ENCODE measurements at places on chromosomes 2 and 18. TPM values are rescaled to one million over a fixed set of nuclear protein-coding genes. Genes with fewer than 3 reads are reported as not detected.

Gene IL1RL1
- not detected for total RNA-seq

Gene BOLL
- not detected for total RNA-seq

Gene CDH20
- not detected for total RNA-seq

Gene CD226
- total RNA-seq: 0.07 TPM

Gene GPR45
- 0.22 TPM for total RNA-seq

Gene IDH1
- 181 TPM for total RNA-seq

Gene SLC5A7
- total RNA-seq: 0.05 TPM

Gene PLGLB2
- total RNA-seq: 3.7 TPM

Gene FBLN7
- not detected for total RNA-seq

Gene ANKRD29
- total RNA-seq: 0.70 TPM

- no peaks in the 10 kb centered on the region for H3K27me3 ChIP-seq
- peaks cover 17% of the 10 kb centered on the region for H3K4me1 ChIP-seq
- DNase-seq: no peak
- peak overlapping the region; percentile 97 for H3K27ac ChIP-seq
- no peaks in the 10 kb centered on the region for H3K36me3 ChIP-seq
- H3K4me3 ChIP-seq: peak overlapping the region; percentile 72
These were observed 37.8 kb downstream of the PCBP1 start for GRCh38 chr2:70124983-70125480.

DNA sequence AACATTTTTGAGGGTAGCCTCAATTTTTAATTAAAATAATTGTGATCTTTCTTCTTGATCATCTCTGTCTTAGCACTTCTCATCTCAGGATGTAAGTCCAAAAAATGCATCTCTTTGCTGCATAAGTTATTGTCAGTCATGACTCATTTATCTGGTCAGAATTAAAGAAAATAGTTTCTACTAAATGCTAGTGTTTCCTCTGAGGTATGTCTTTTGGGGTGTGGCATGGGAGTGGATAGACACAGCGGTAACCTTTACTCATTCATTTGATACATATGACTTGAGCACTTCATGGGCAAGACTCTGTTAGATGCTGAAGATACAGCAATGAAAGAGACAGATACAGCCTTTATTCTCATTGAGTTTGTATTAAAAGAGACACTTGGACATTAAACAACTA lies 284.7 kb downstream of the IRS1 start:
- H3K27me3 ChIP-seq: no peaks in the 10 kb centered on the region
- DNase-seq: peak; percentile 45
- no peak overlapping the region for H3K4me3 ChIP-seq
- no peaks in the 10 kb centered on the region for H3K36me3 ChIP-seq

GRCh38 chr2:174614261-174614660 lies 16.7 kb upstream of the WIPF1 start:
- H3K4me3 ChIP-seq: no peak overlapping the region
- H3K36me3 ChIP-seq: no peaks in the 10 kb centered on the region
- DNase-seq: peak; percentile 91
- H3K4me1 ChIP-seq: peaks cover 41% of the 10 kb centered on the region

GRCh38 chr2:237643582-237644380 lies 16.4 kb downstream of the LRRFIP1 start:
- H3K4me1 ChIP-seq: no peaks in the 10 kb centered on the region
- H3K27me3 ChIP-seq: no peaks in the 10 kb centered on the region
- no peak for DNase-seq

GRCh38 chr2:233263045-233263570 lies 11.6 kb downstream of the ATG16L1 start:
- peaks cover 72% of the 10 kb centered on the region for H3K36me3 ChIP-seq
- H3K4me1 ChIP-seq: no peaks in the 10 kb centered on the region
- no peak overlapping the region for H3K4me3 ChIP-seq
- H3K27me3 ChIP-seq: no peaks in the 10 kb centered on the region

DNA sequence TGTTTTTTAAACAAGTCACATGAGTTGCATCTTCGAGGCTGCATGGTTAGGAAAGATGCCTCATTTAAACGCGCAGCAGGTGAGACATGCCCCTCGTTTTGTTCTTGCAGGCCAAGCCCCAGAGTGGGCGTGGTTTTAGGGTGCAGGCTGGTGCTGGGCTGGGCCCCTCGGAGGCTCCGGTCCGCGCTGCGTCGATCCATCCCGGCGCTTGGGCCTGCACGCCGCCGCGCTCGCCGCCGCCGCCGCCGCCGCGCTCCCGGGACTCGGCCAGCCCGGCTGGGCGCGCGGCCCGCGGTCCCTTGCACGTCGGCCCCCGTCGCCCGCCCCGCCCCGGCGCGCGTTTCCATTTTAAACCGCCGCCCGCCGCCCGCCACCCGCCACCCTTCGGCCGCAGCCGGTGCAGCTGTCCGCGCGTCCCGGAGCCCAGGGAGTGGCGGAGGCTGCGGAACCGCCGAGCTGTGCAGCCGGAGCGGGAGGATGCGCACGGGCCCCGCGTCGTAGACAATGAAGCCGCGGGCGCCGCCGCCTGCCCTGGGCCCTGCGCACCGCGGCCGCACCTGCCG lies 175.5 kb downstream of the AGAP1 start:
- H3K27me3 ChIP-seq: peaks cover 59% of the 10 kb centered on the region
- no peak overlapping the region for H3K4me3 ChIP-seq
- H3K36me3 ChIP-seq: no peaks in the 10 kb centered on the region
- DNase-seq: peak; percentile 59
- H3K4me1 ChIP-seq: peaks cover 10% of the 10 kb centered on the region

GRCh38 chr2:109330056-109330455 lies 201.1 kb downstream of the SH3RF3 start:
- no peaks in the 10 kb centered on the region for H3K27me3 ChIP-seq
- H3K36me3 ChIP-seq: no peaks in the 10 kb centered on the region
- no peak overlapping the region for H3K27ac ChIP-seq
- H3K4me3 ChIP-seq: no peak overlapping the region
- peaks cover 43% of the 10 kb centered on the region for H3K4me1 ChIP-seq
- peak; percentile 82 for DNase-seq

DNA sequence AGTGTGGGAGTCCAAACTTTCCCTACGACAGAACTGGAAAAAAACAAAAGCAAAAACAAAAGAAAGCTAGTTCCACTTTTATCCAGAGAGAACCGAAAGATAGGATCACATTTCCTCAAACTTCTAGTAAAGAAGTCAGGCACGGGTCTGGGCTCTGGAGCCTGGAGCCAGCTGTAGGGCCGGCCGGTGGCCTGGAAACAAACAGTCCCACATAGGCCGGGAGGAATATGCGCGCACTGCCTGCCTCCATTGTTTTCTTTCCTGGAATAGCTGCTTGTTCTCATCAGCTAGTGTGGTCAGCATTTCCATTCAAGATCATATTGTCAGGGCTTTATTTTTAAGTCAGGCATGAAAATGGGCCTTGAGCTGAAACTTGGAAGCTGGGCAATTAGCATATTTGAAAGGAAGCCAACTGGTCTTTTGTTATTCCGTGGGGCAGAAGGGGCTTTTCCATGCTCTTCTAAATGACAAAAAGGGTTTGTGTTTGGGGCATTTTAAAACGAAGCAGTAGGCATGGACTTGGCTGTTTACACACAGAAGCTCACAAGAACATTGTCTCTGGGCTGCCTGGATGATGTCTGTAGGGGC lies 58.7 kb upstream of the RFX8 start:
- no peaks in the 10 kb centered on the region for H3K27me3 ChIP-seq
- no peak overlapping the region for H3K4me3 ChIP-seq
- H3K27ac ChIP-seq: no peak overlapping the region
- no peaks in the 10 kb centered on the region for H3K36me3 ChIP-seq

DNA sequence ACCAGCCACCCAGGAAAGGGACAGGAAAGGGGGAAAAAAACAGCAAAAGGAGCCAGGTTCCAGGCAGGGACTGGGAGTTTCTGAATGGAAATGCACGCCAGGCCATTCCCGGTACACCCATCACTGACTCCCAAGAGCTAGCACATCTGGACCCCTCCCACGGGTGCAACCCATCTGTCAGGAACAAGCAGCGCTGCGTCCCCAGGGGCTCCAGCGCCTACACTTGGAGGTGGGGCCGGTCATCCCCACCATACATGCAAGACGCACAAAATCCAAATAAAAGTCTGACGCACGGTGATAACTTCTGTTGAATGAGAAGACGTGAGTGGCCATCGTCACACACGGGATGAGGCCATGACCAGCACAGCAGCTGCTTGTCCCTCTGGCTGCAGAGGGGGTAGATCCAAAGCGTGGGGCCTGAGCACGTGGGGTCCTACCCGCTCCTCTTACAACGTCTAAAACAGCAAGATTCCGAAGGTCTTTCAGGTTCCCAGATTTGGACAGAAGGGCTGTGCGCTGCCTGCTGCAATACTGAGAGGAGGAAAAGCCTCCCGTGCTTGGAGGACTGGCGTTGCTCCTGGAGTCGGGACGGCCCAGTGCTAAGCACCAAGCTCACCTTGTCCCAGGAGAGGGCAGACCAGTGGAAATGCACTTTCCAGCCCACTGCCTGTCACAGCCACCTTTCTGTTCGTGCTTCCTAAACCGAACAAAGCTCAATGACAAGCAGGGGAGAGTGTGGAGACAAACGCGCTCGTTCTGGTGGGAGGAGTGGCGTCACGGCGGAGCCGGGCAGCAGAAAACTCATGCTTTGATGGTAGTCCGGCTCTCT lies 68.9 kb downstream of the NDUFA10 start:
- peaks cover 6% of the 10 kb centered on the region for H3K4me1 ChIP-seq
- H3K27me3 ChIP-seq: no peaks in the 10 kb centered on the region
- H3K36me3 ChIP-seq: no peaks in the 10 kb centered on the region
- no peak overlapping the region for H3K4me3 ChIP-seq
- no peak for DNase-seq

GRCh38 chr2:467543-467891 lies 179.6 kb upstream of the ALKAL2 start:
- no peak for DNase-seq
- no peaks in the 10 kb centered on the region for H3K36me3 ChIP-seq

GRCh38 chr2:152620208-152620607 lies 97.1 kb downstream of the PRPF40A start:
- DNase-seq: no peak
- no peak overlapping the region for H3K27ac ChIP-seq
- H3K4me1 ChIP-seq: peaks cover 4% of the 10 kb centered on the region
- H3K27me3 ChIP-seq: no peaks in the 10 kb centered on the region

- no peak overlapping the region for H3K4me3 ChIP-seq
- no peaks in the 10 kb centered on the region for H3K4me1 ChIP-seq
- no peaks in the 10 kb centered on the region for H3K27me3 ChIP-seq
- no peaks in the 10 kb centered on the region for H3K36me3 ChIP-seq
- DNase-seq: peak; percentile 18
These were observed 121.9 kb upstream of the MYT1L start for GRCh38 chr2:2452961-2453360.

DNA sequence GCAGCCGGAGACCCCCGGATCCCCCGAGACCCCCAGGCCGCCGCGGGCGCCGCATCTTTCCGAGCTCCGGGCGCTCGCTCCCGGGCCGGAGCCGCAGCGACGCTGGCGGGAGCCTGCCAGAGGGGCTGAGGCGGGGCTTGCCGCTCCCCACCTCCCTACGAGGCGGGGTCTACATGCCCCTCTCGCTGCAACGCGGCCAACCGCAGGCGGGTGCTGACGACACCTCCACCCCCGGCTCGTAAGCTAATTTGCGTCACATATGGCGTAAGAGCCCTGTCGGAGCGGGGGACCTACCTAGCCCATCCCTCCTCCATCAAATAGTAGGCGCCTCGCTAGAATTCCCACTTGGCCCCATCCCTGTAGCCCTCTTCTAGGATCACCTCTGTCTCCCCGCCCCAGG lies at the start of gene PTPRN:
Gene PTPRN, minus strand, starts transcription at position 124 of the 400 bp plus-strand sequence. Its CDS starts 69 bp downstream, at position 55.
- H3K36me3 ChIP-seq: no peaks in the 10 kb centered on the region
- H3K27ac ChIP-seq: peak within 1 kb of the TSS; percentile 64
- peaks cover 12% of the 10 kb centered on the region for H3K27me3 ChIP-seq
- peaks cover 4% of the 10 kb centered on the region for H3K4me1 ChIP-seq

GRCh38 chr2:126880324-126880723 lies 18.4 kb upstream of the TEX51 start:
- H3K36me3 ChIP-seq: no peaks in the 10 kb centered on the region
- H3K27me3 ChIP-seq: no peaks in the 10 kb centered on the region
- no peak for DNase-seq
- H3K4me1 ChIP-seq: no peaks in the 10 kb centered on the region
- no peak overlapping the region for H3K4me3 ChIP-seq

- H3K4me3 ChIP-seq: no peak overlapping the region
- peaks cover 25% of the 10 kb centered on the region for H3K36me3 ChIP-seq
- no peak for DNase-seq
These were observed 160.8 kb downstream of the TNS1 start for GRCh38 chr2:217842017-217842416.

GRCh38 chr18:60541661-60542060 lies 169.1 kb upstream of the MC4R start:
- no peak for DNase-seq
- no peak overlapping the region for H3K4me3 ChIP-seq
- no peaks in the 10 kb centered on the region for H3K36me3 ChIP-seq
- H3K27ac ChIP-seq: no peak overlapping the region

DNA sequence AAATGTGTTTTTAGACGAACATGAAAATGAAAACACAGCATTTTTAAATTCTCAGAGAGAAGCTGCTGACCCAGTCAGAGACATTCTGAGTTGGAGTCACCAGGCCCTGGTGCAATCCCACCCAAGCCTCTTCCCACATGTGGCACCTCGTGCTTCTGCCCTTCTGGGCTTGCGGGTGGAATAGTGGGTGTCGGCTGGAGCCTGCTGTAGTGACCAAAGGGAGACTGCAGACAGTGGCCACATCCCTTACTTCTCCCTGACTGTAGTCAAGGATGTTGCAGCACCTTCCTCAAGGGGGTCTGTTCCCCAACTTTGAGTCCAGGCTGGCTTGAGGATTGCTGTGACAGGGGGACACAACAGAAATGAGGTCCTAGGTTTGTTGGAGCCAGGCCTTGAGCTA lies 104.4 kb upstream of the GLI2 start:
- no peak overlapping the region for H3K4me3 ChIP-seq
- no peak overlapping the region for H3K27ac ChIP-seq
- H3K4me1 ChIP-seq: no peaks in the 10 kb centered on the region
- H3K36me3 ChIP-seq: no peaks in the 10 kb centered on the region
- H3K27me3 ChIP-seq: peaks cover 11% of the 10 kb centered on the region

GRCh38 chr2:74226648-74227213 lies 28.3 kb downstream of the MTHFD2 start:
- H3K4me3 ChIP-seq: no peak overlapping the region
- no peak overlapping the region for H3K27ac ChIP-seq
- H3K27me3 ChIP-seq: no peaks in the 10 kb centered on the region
- H3K4me1 ChIP-seq: no peaks in the 10 kb centered on the region

DNA sequence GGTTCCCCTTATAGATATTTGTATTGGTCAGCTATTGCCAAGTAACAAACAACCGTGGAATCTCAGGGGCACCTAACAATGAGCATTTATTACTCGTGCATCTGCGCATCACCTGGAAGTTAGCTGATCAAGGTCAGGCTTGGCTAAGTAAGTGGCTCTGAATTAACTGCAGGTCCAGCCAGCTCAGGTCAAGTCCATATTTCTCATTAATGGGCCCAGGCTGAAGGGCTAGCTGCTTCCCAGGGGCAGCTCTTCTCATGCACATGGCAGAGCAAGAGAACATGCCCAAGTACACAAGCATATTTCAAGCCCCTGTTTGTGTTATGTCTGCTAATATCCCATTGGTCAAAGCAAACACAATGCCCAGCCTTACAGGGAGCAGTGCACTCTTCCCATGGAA lies 7.8 kb upstream of the DGUOK start:
- peaks cover 6% of the 10 kb centered on the region for H3K36me3 ChIP-seq
- DNase-seq: no peak
- H3K4me3 ChIP-seq: no peak overlapping the region
- H3K27me3 ChIP-seq: peaks cover 22% of the 10 kb centered on the region
- no peaks in the 10 kb centered on the region for H3K4me1 ChIP-seq

- peaks cover 35% of the 10 kb centered on the region for H3K4me1 ChIP-seq
- DNase-seq: peak; percentile 71
- no peaks in the 10 kb centered on the region for H3K36me3 ChIP-seq
- no peaks in the 10 kb centered on the region for H3K27me3 ChIP-seq
- H3K4me3 ChIP-seq: peak overlapping the region; percentile 85
These were observed 103.5 kb downstream of the SPTBN1 start for GRCh38 chr2:54559593-54560145.
